ENCODE measurements at places on chromosomes 3 and 15. TPM values are rescaled to one million over a fixed set of nuclear protein-coding genes. Genes with fewer than 3 reads are reported as not detected.

Gene WDR6
- 36.3 TPM for total RNA-seq

Gene PAQR5
- 13.6 TPM for total RNA-seq

Gene RLBP1
- total RNA-seq = not detected

Gene TWF2
- total RNA-seq = 37.4 TPM

Gene WDR72
- total RNA-seq = 0.76 TPM

Gene HCLS1
- 5.1 TPM for total RNA-seq

Gene POLG
- 34.6 TPM for total RNA-seq

Gene PDCD10
- total RNA-seq = 49.4 TPM

Gene CPA3
- total RNA-seq = 2.2 TPM

Gene UBA7
- 15.3 TPM for total RNA-seq

Gene C3orf38
- 15.1 TPM for total RNA-seq

Gene GRK7
- not detected for total RNA-seq

Gene CLDN18
- not detected for total RNA-seq

Gene CDHR4
- total RNA-seq = not detected

Gene TMEM45A
- 13.6 TPM for total RNA-seq

Gene ADAMTS17
- total RNA-seq = 4.0 TPM

Gene GOLGA6L4
- total RNA-seq = 2.4 TPM

Data from esophagus mucosa (tissue), 1 donor.